ENCODE measurements at places on chromosomes 2 and 18.

GRCh38 chr2:220962556-220962955 lies 609.5 kb downstream of the EPHA4 start:
- no peak for DNase-seq

DNA sequence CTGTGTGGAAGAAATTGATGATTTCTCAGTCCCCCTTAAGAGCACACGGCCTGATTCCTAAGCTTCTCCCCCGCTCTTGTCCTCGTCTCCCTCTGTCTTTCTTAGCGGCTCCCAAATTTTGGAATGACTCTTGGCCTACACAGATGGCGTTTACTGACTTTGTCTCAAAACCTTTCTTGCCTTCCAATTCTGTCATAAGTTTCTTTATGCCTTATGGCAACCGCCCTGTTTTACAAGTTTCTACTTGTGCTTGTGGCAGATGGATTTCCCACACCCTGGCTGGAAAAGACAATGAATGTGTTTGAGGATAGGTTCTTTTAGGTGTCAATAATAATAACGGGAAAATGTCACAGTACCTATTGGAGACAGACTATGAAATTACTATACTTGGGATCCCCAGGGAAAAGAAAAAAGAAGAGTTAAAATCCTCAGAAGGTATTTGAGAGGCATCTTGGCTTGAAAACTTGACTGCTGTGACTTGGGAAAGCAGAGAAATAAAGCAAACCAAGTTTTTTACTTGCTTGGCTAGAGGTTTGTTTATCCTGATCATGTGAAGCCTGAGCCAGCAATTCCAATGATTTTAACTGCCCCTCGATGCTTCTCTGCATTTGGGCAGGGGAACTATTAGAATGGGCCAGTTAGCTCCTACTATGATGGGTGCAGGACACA lies 276.4 kb downstream of the HRH4 start:
- DNase-seq: no peak

GRCh38 chr2:20523073-20523798 lies 76.4 kb downstream of the RHOB start:
- DNase-seq: no peak

DNA sequence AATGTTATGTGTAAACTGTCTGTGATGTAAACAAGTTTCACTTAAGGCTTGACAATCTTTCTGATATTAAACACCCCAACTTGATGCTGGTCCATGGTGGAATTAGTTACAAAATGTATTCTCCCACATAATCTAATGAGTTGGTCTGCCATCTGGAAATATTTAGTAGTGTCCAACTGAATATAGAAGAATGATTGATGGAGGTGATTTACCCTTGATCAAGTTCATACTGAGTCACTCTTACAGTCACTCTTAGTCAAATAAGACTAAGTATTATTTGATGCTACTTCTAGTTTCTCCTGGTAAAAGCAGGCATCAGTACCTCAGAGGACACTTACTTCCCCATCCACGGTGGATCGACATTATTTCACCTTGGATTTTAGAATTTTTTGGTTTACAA lies 198.1 kb downstream of the SATB2 start:
- DNase-seq: no peak

GRCh38 chr2:169452080-169452479 lies 27.2 kb upstream of the BBS5 start:
- no peak for DNase-seq

- DNase-seq: peak; percentile 64
These were observed 41.4 kb downstream of the HS1BP3 start for GRCh38 chr2:20609349-20609994.

DNA sequence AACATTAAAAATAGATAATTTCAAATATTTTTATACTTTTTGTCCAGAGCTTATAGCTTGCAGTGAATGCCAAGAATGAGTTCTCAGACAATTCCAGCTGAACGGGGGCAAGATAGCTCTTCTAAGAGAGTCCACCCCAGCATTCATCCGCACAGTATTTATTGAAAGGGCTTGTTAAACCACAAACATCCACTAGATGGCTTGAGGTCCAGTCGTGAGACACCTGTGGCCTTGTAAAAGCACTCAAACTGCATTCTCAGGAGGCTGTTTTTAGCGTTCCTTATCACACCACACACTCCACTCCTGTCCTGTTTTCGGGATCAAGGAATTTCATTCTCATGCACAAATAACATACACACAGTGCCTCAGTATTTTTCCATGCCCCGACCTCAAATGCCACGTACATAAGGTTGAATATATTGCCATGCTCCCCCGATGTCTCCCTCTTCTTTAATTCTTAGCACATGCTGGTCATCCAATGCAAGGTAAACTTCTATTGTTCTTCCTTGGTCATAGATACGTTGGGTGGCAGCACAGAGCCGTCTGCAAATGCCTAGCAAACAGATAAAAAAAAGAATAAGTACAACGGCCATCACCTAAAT lies 47.4 kb downstream of the DNAJC10 start:
- DNase-seq: no peak

DNA sequence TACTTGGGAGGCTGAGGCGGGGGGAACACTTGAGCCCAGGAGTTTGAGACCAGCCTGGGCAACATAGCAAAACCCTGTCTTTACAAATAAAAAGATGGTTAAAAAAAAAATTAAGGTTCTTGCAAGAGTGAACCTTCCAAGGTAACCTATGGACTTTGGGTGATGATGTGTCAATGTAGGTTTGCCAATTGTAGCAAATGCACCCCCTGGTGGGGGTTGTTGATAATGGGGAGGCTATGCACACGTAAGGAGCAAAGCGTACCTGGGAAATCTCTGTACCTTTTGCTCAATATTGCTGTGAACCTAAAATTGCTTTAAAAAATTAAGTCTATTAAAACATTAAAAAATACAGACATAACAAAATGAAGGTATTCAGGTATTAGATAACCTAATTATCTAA lies 70.4 kb downstream of the CWC22 start:
- peak; percentile 0 for DNase-seq

- no peak for DNase-seq
These were observed 374.4 kb downstream of the MTX2 start for GRCh38 chr2:176643646-176644045.

DNA sequence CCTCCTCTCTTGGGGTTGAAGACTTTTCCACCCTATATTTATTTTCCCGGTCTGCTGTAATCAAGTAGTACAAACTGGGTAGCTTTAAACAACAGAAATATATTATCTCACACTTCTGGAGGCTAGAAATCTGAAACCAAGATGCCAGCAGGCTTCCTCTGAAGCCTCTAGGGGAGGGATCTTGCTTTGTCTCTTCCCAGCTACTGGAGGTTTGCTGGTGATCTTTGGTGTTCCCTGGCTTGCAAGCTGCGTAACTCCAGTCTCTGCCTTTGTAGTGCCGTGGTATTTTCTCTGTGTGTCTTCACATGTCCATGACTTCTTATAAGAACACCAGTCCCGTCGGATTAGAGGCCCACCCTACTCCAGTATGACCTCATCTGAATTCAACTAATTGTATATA lies 44.4 kb downstream of the MYO3B start:
- no peak for DNase-seq

GRCh38 chr2:153096272-153096671 lies 377.9 kb downstream of the ARL6IP6 start:
- no peak for DNase-seq

- DNase-seq: no peak
These were observed 19.9 kb upstream of the ELAC1 start for GRCh38 chr18:50947899-50948298.

- DNase-seq: no peak
These were observed 50.9 kb downstream of the MARCO start for GRCh38 chr2:118992740-118993391.

GRCh38 chr18:58335223-58335622 lies 291.2 kb downstream of the NEDD4L start:
- no peak for DNase-seq

DNA sequence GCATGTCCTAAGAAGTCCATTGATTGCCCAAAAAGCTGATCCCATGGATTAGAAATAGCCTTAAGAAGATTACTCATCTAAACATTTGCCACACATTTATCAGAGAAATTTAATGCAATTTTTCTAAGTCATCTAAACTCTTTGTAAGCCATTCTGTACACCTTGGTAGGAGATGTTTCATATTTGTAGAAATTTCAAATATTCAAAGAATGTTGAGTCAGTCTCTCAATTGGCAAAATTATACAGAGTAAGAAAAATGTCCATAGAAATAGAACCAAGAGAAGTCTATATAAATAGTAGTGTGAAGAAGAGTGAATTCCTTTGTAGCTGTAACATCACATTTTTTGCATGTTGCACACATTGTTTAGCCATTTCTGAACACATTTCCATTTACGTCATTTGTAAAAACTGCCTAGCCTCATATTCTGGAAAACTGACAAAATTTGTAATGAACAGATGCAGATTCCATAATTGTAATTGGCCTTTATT lies 128.6 kb downstream of the MSTN start:
- DNase-seq: no peak

- DNase-seq: no peak
These were observed 50.0 kb downstream of the SFXN5 start for GRCh38 chr2:73021371-73022010.

DNA sequence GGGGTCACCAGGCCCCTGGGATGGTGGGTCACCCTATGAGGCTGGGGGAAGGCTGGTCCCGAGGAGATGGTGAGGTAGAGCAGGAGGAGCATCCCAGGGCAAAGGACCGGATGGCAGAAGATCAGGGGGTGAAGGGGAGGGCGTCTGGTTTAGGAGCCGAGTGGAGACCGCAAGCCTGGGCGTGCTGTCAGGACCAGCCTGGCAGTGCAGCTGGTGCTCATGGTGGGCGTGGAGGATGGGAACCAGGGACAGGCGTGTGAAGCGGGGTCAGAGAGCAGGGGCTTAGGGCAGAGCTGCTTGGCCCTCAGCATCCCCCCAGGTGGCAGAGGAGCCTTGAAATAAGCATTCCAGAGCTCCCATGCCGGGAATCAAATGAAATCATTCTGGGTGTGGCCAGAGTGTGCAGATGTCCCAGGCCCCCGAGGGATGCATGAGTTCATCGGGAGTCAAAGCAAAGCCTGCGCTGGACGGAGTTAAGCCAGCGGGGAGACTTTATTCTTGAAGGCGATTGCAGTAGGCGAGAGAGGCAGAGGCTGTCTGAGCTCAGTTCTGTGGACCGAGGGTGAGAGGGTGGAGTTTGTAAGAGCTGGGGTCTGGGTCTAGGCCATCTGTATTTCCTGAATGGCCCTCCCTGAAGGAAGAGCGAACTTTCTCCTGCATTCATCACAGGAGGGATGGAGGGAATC lies 33.1 kb upstream of the MBP start:
- DNase-seq: no peak

- no peak for DNase-seq
These were observed 99.0 kb downstream of the CPO start for GRCh38 chr2:207038299-207038698.

GRCh38 chr2:238913931-238914647 lies 66.2 kb downstream of the TWIST2 start:
- no peak for DNase-seq

GRCh38 chr2:72883356-72883962 lies 3.7 kb upstream of the SPR start:
- DNase-seq: no peak

DNA sequence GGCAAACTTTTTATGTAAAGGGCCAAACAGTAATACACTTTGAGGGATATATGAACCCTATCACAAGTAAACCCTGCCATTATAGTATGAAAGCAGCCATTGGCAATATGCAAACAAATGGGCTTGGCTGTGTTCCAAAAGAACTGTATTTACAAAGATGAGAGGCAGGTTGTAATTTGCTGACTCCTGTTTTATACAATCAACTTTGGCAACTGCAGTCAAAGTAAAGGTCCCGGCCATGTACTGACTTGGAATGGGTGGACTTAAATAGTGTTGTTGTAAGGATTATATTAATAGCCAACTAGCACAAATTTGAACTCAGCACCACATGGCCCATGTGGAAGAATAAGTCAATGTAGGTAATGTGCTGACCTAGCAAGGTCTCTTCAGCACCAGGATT lies 223.4 kb downstream of the WDPCP start:
- DNase-seq: no peak

DNA sequence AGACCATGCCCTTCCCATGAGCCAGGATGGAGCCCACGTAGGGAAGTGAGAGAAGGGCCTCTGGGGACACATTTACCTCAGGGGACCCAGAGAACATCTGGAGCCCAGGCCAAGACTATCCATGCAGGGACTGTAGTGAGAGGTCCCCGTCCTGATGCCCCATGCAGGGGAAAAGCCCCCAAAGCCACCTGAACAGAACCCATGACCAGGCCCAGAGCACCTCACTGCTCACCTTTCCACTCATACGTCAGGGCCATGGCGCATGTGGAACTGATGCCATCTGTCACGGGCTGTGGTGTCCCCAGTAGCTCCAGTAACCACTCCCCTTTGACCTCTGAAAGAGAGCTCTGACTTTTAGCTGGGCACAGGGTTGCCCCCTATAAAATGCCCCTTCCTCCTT lies 106.5 kb upstream of the TEX51 start:
- DNase-seq: no peak

DNA sequence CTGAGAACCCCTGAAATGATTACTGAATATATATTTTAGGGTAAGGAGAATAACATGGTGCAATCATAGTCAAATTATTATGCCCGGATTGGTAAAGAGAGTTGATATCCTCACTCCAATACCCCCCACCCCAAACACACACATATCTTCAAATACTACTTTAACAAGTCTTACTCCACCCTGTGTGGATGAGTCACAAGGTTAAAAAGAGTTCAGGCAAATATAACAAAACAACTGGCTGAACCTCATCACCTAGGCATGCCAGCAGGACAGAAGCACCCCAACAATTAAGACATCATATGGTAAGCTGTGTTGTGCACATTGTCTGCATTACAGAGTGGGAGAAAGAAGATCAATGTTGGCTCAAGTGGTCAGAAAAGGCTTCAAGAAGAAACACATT lies 857.4 kb downstream of the TDRD15 start:
- DNase-seq: no peak

DNA sequence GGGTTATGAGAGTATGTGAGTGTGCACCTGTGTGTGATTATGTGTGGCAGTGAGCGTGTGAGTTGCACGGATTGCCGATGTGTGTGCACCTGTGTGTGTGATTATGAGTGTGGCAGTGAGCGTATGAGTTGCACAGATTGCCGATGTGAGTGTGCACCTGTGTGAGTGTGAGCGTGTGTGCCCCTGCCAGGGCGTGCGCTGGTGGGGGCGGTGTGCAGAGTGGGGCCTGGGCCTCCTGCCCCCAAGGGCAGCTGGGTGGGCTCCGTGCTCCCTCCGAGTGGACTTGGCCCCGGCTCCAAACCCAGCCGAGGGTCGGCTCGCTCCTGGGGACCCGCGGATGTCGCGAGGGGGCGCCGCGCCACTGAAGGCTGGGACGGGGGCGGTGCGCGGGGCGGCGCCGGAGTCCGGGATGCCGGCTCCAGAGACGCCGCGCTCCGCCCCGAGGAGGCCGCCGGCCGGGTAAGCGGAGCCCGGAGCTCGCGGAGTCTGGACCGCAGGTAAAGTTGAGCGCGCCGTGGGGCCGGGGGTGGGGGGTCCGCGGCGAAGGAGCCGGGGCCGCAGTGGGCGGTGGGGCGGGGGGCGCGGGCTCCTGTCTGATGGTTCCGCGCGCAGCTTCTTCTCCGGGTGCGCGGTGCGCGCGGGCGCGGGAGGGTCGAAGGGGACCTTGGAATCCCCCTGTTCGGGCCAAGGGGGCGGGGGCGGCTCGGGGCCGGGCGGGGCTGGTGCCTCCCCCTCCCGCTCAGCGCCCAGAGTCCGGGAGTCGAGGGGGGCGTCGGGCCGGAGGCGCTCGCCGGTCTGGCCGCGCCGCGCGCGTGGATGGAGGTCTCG lies at the start of gene KCNG2:
KCNG2 (plus strand) TSS at position 421 of the 828 bp plus-strand sequence. CDS start 65,730 bp downstream, outside the sequence.
- DNase-seq: peak; percentile 44

GRCh38 chr2:75820693-75821092 lies 110.0 kb upstream of the GCFC2 start:
- DNase-seq: no peak
